Natural killer cell (primary cell): ENCODE measurements at places on chromosomes 4 and X. TPM values are rescaled to one million over a fixed set of nuclear protein-coding genes. Genes with fewer than 3 reads are reported as not detected.

Gene PRRG1
- not detected for total RNA-seq

Gene NXF2
- total RNA-seq = not detected

Gene NDP
- not detected for total RNA-seq

Gene RAI2
- total RNA-seq = not detected

Gene EVC2
- total RNA-seq = 0.20 TPM

DNA sequence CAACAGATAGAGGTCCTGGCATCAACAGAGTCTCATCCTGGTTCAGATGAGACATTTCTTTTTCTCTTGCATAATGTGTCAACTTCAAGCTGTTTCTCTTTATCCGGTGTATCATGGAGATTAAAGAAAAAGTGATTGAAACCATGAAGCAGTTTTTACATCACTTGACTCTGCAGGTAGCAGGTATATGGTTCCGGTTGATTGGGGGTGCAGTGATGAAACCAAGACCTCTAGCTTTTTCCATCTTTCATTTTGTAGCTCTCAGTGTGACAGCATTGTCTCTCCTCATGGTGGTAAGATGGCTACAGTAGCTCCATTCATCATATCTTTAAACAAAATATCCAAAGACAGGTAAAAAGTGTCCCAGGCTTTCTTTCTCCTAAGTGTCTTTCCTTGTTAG lies 2.4 kb upstream of the HOPX start:
- no peak overlapping the region for H3K4me3 ChIP-seq
- H3K27ac ChIP-seq = no peak overlapping the region
- no peaks in the 10 kb centered on the region for H3K27me3 ChIP-seq
- DNase-seq = no peak
- H3K36me3 ChIP-seq = no peaks in the 10 kb centered on the region

GRCh38 chrX:64184396-64184795 lies 21.1 kb downstream of the AMER1 start:
- H3K27me3 ChIP-seq = no peaks in the 10 kb centered on the region
- DNase-seq = no peak
- H3K27ac ChIP-seq = no peak overlapping the region
- H3K4me3 ChIP-seq = no peak overlapping the region

GRCh38 chr4:20203508-20203907 lies 48.2 kb upstream of the SLIT2 start:
- H3K27me3 ChIP-seq = no peaks in the 10 kb centered on the region
- no peaks in the 10 kb centered on the region for H3K36me3 ChIP-seq
- DNase-seq = no peak
- H3K4me3 ChIP-seq = no peak overlapping the region
- no peaks in the 10 kb centered on the region for H3K4me1 ChIP-seq
- no peak overlapping the region for H3K27ac ChIP-seq

- no peaks in the 10 kb centered on the region for H3K4me1 ChIP-seq
- H3K36me3 ChIP-seq = no peaks in the 10 kb centered on the region
- H3K27me3 ChIP-seq = no peaks in the 10 kb centered on the region
- no peak for DNase-seq
These were observed 1089.3 kb downstream of the PCDH18 start for GRCh38 chr4:136443006-136443405.

- H3K4me3 ChIP-seq = no peak overlapping the region
- H3K36me3 ChIP-seq = no peaks in the 10 kb centered on the region
- H3K27me3 ChIP-seq = no peaks in the 10 kb centered on the region
- no peaks in the 10 kb centered on the region for H3K4me1 ChIP-seq
These were observed 81.0 kb upstream of the ZDHHC15 start for GRCh38 chrX:75603833-75604232.

DNA sequence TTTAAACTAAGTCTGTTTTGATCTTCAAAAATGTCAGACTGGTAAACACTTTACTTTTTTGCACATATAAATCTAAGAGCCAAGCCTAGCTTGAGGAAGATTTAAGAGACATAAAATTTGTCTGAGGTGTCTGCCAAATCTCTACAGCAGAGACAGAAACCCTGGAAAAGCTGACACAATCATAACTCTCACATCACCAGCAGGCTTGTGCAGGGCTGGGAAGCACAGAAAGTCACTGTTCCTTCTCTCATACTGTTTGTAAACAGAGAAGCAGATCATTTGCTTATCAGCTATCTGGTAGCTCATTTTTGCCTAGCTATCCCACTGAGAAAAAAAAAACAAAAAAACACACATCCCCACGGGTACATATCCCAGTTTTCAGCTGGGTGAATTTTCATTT lies 7.0 kb downstream of the ENOX2 start:
- no peak overlapping the region for H3K27ac ChIP-seq
- DNase-seq = no peak
- H3K27me3 ChIP-seq = no peaks in the 10 kb centered on the region
- H3K4me3 ChIP-seq = no peak overlapping the region

DNA sequence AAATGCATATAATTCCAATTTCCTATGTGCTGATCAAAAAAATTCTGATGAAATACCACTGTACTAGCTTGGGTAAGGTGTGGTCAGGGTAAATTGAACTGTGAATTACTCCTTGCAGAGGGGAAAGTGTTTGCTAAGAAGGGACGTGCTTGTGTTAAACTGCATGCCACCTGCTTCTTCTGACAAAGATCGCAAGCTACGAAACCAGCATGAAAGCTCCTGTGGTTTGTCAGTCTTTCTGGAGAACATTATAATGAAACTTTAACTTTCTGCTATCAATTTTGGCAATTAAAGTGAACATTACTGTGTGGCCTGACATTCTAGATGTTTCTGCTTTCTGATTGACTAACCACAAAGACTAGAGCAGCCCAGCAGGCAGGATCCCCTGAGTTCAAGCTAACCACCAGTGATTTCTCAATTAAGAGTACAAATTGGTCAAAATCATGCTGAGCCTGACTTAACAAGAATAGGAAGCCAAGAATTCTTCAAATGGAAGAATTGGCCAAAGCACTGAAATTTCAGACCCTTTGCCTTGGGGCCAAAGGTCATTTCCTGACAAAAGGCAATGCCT lies 239.0 kb downstream of the SLITRK2 start:
- no peak for DNase-seq
- no peaks in the 10 kb centered on the region for H3K27me3 ChIP-seq
- no peaks in the 10 kb centered on the region for H3K4me1 ChIP-seq
- no peak overlapping the region for H3K4me3 ChIP-seq

DNA sequence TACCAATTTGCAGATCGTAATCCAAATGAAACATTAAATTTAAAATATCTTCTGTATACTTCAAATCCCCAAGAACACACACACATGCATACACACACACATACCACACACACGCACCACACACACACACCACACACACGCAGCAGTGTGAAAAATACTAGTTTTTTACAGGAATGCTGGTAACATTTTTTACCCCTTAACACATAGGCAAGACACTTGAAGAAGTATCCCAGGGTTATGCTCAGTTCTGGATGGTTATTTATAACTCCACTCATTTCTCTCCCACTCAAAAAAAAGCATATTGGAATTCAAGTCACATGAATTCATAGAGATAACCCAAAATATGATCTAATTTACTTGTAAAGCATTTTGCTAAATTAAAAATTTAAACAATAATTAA lies 325.5 kb upstream of the SLC7A11 start:
- H3K4me1 ChIP-seq = no peaks in the 10 kb centered on the region
- H3K4me3 ChIP-seq = no peak overlapping the region
- no peaks in the 10 kb centered on the region for H3K27me3 ChIP-seq

GRCh38 chr4:173521467-173522159 lies 8.4 kb downstream of the HAND2 start:
- DNase-seq = no peak
- H3K27ac ChIP-seq = no peak overlapping the region
- no peaks in the 10 kb centered on the region for H3K36me3 ChIP-seq
- peaks cover 20% of the 10 kb centered on the region for H3K4me1 ChIP-seq

DNA sequence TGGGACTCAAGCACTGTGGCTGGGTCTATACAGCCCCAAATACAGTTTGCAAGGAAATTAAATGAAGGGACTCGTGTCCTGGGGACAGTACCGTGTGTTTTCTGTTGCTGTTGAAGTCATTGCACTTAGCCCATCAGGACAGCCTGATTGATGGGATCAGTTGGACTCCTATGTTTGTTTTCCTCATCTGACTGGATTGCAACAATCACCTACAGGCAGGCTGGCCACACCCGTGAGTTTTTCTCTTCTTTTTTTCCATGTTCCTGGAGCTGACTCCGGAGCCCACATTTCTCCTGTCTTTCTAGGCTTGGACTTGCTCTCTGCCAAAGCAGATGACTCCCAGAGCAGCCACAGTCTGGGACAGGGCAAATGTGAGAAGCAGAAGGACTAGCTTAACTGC lies 38.1 kb downstream of the RTL9 start:
- H3K36me3 ChIP-seq = no peaks in the 10 kb centered on the region
- no peak for DNase-seq
- H3K27ac ChIP-seq = no peak overlapping the region
- H3K27me3 ChIP-seq = no peaks in the 10 kb centered on the region
- no peaks in the 10 kb centered on the region for H3K4me1 ChIP-seq
- H3K4me3 ChIP-seq = no peak overlapping the region
